ENCODE measurements at places on chromosomes 1 and 21.

DNA sequence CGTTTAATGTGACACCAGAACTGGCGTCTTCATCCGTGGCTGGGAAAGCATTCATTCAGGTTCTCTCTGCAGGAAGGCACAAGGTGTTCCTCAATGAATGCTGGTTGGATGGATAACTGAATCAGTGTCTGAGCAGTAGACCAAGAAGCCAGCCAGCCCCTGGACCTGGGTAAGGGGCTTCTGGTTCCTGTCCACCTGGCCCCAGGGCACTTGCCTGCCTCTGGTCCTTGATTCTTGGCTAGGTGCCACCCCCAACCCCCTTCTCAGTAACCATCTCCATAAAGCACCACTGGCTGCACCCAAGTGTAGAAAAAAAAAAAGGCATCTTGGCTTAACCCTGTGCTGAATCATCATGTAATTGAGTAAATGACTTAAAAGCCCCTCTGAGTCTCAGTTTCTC lies 59.1 kb downstream of the KCND3 start:
- DNase-seq = no peak

- no peak for DNase-seq
Observed at GRCh38 chr1:167094690-167095089, 815 bp downstream of the STYXL2 start.

- DNase-seq = no peak
Observed at GRCh38 chr1:215507119-215507518, 60.0 kb upstream of the KCTD3 start.

- no peak for DNase-seq
Observed at GRCh38 chr1:165248969-165249571, 107.4 kb downstream of the LMX1A start.

Measured in NCI-H187 (cell line).